Activated gamma-delta T cell treated with Interleukin-2 at 50 U/mL for 16 hours (primary cell): ENCODE measurements at places on chromosomes 11 and 22.

DNA sequence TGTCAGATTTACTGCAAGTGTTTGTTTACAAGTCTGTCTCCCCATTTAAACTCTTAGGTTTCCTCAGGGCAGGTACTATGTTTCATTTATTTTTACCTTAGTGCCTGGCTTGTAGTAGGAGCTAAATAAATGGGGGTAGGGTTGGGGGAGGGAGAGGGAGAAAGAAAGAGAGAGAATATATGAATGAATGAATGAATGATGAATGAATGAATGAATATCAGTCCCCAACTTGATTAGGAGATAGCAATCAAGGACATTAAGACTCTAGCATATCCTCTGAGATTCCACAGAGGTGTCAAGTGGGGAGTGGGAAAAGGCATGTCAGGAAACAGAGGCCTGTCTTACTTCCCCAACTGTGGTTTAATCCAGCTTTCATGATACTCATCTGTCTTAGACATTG lies 83.2 kb downstream of the ME3 start:
- no peak for DNase-seq

DNA sequence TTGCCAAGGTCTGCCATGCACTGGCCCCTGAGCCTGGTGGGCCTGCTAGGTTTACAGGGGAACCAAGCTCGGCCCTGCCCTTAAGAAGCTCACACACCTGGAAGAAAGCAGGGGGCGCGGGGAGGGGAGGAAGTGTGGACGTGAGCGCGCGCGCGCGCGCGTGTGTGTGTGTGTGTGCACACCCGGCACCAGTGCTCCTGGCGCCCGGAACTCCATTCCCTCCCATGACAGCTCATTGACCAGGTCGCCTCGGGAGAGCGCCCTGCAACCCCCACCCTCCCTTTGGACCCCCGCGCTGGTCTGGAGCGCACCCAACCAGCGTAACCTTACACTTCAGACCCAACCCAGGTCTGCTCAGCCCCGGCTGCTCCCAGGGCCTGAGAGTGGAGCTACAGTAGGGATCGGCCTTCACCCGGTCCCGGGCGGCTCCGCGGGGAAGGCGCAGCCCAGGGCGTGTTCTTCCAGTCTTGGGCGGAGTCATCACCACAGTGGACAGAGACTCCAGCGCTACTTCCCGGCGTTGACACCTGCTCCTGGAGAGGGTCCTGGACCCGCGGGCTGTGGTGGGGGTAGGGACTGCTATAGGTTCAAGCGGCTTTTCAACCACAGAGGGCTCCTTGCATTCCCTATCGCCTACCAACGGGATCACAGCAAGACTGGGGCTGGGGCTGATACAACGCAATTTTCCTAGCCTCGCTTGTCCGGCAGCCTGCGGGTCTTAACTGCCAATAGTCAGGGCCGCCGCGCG lies 1.5 kb downstream of the GALNT18 start:
- no peak for DNase-seq

DNA sequence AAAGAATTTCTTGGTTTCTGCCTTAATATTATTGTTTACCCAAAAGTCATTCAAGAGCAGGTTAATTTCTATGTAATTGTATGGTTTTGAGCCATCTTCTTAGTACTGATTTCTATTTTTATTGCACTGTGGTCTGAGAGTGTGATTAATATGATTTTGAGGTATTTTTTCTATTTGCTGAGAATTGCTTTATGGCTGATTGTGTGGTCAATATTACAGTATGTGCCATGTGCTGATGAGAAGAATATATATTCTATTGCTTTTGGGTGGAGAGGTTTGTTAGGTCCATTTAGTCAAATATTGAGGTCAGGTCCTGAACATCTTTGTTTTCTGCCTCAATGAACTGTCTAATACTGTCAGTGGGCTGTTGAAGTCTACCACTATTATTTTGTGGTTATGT lies 20.7 kb upstream of the RAB38 start:
- DNase-seq: no peak

GRCh38 chr22:27299181-27300085 lies 502.1 kb downstream of the MN1 start:
- no peak for DNase-seq

DNA sequence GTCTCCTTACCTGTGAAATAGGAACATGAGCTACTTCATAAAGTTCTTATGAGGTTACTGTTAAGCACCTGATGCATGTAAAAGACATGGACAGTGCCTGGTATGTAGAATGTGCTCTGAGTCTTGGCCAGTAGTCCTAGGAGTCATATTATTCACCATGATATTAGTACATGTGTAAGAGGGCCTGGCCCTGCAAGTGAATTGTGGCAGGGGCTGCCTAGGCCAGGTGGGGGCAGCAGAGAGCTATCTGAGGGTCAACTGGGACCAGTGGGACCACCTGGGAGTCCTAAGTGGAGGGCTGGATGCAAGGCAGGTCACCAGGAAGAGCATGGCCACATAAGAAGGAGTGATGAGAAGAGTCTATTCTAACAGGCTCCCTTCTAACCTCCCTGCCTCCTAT lies 529.5 kb downstream of the SOX6 start:
- no peak for DNase-seq

GRCh38 chr11:64233913-64234586 lies at the start of gene VEGFB:
TSS of gene VEGFB (plus strand) at chr11:64234584. CDS start at chr11:64234834, 250 bp downstream.
- DNase-seq: peak; percentile 74

DNA sequence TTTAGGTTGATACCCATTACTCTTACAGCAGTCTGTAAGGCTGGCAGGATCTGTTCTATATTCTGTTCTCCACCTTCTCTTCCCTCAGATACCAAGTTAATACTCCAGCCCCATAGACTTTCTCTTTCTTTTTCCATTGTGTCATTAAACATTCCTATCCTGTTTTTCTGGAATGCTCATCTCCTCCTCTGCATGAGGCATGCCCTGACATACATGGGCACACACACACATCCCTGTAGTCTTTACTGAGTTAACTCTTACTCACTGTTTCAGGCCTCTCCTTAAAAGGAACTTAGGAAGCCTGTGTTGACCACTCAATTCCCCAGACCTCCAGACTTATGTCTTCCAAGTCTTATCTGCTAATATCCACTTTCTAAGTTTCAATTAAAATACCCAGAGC lies 476.8 kb downstream of the METTL15 start:
- no peak for DNase-seq

GRCh38 chr11:94128291-94128745 lies 323 bp upstream of the PANX1 start:
- no peak for DNase-seq

DNA sequence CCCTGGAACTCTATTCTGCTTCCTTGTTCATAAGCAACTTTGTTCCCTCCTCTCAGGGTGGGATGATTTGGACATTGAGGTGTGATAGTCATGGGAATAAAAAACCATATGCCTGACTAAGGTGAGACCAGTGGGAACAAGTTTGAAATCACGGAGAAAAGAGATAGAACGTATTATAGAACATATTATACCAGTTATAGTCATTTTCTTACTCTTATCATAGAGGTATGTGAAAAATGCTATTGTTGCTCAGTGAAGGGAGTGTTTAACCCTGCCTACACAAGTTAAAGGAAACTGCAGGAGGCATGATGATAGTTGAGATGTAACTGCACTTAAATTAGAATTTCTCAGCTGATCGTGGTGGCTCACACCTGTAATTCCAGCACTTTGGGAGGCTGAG lies 15.5 kb downstream of the OR6Q1 start:
- no peak for DNase-seq

DNA sequence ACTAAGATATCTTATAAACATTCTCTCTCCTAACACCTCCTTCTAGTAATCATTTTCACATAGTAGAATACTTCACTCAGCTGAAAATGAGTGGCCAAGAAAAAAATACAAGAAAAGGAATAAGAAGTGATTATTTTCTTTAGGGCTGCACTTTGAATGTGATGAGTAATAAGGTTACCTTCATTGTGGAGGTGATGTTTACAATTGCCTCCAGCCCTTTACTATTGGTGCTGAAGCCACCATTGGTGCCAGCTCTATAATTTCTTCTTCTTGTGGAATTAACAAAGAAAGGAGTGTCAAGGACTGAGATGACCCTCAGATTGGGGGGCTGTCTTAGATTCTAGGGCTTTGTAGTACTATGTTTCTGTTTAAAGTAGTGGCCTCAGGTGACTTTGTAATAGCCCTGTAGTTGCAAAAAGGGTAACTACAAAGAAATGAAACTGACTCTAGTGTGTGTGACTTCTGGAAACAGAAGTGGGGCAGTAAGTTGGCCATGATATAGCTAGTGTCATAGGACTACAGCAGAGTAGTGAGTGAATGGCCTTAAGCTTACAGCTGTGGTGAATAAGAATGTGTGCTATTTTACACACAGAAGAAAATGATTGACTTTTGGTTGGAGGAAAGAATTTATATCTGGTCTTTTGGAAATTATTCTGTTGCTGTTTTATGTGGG lies 287.2 kb downstream of the TMEM135 start:
- DNase-seq: no peak

DNA sequence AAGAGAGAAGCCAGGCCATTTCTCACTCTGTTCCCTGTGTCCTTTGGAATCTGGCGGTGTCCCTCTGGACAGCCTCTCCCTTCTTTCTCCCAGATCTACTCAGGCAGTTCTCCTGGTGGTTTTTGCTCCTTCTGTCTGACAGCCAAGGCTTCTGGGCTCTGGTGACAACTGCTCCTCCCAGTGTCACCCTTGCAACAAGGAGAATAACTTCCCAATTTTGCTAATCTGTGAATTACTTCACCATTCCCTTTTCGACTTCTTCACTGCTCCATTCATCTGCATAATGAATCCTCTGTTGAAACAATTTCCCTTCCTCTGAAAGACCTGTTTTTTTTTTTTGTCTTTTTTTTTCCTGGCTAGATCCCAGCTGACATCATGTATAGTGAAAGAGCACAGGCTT lies 56.3 kb upstream of the PDE3B start:
- no peak for DNase-seq

GRCh38 chr11:34988294-34989255 lies 72.2 kb downstream of the PDHX start:
- DNase-seq: no peak

GRCh38 chr11:79371152-79371551 lies 69.7 kb downstream of the TENM4 start:
- DNase-seq: no peak

DNA sequence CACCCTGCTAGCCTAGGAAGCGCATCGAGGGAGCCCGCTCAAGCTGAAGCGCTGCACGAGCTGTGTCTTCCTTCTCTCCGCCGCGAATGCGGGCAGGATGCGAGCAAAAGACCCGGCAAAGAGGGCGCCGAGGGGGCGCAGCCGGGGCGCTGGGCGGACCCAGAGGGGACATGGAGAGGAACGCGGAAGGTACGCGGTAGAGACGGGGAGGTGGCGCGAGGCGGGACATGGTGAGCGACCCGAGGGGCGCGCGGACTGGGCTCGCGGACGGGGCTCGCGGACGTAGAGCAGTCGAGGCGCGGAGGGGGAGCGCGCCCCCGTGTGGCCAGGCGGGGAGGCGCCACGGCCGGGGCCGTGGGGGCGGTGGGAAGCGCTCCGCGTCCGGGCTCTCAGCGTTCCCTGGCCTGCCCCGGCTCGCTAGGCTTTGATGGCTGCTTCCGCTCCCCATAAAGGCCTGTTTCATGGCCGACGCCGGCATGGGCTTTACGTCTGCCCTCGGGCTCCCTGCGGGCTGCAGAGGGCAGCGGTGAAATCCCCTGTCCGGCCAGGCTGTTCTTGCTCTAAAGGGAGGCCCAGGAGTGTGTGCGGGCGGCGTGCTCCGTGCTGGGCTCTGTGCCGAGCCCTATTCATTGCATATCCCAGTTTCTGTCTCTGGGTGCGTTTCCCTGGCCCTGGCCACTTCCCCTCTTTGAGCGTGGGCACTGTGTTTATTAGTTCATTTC lies 31.2 kb upstream of the TRIM29 start:
- DNase-seq: peak; percentile 46

- DNase-seq: peak; percentile 17
These were observed 456 bp downstream of the AAMDC start for GRCh38 chr11:77821349-77821851.

GRCh38 chr11:17386331-17387084 lies 2.0 kb downstream of the KCNJ11 start:
- DNase-seq: peak; percentile 19

GRCh38 chr11:44188643-44189042 lies 93.2 kb downstream of the EXT2 start:
- DNase-seq: no peak

DNA sequence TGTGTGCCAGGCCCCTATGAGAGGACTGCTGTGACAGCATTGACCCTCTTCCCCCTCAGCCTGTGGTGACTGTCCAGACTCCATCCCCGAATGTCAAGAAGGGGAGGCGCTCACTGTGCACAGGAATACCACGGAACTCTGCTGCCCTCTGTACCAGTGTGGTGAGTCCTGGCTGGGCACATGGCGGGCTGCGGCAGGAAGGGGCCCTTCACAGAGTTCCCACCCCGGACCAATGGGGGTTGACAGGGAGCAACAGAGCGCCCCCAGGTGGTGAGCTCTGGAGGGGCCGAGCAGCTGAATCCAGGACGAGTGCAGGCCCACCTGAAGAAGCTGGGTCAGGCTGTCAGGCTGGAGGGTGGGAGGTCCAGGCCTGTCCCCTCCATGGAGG lies 83.8 kb upstream of the MYOD1 start:
- no peak for DNase-seq

- DNase-seq: no peak
These were observed 11.3 kb upstream of the CCDC83 start for GRCh38 chr11:85843929-85844328.

DNA sequence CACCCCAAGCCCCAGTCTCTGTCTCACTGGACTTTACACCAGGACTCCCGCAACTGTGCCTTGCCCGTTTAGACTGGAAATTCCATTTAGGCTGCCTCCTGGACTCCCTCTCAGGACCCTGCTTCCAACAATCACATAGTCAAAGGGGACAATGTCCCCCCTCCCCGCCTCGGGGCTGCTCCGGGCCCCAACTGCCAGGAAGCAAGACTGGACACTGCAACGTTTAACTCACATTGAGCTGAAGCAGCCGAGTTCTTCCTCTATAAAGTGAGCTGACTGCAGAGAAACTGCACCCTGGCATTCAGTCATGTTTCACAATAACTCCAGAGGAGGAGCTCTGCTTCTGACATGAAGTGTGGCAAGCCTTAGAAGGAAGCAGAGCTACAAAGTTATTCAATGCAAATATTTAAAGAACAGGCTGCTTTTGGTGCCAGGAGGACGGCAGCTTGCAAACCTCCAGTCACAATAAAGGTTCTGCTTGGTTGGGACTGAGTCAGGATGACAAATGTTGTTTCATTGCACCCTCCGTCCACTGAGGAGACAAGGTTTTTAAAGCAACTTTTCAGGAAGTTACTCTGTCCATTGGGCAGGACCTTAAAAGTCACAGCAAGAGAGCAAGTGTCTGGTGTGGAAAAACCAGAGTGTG lies 19.9 kb downstream of the PACSIN2 start:
- DNase-seq: no peak
